ENCODE measurements at places on chromosomes 13 and 19.

- DNase-seq = no peak
Observed at GRCh38 chr19:22807061-22807835, 23.3 kb upstream of the ZNF99 start.

- DNase-seq = no peak
Observed at GRCh38 chr13:89465366-89465765, 1794.2 kb downstream of the SLITRK5 start.

DNA sequence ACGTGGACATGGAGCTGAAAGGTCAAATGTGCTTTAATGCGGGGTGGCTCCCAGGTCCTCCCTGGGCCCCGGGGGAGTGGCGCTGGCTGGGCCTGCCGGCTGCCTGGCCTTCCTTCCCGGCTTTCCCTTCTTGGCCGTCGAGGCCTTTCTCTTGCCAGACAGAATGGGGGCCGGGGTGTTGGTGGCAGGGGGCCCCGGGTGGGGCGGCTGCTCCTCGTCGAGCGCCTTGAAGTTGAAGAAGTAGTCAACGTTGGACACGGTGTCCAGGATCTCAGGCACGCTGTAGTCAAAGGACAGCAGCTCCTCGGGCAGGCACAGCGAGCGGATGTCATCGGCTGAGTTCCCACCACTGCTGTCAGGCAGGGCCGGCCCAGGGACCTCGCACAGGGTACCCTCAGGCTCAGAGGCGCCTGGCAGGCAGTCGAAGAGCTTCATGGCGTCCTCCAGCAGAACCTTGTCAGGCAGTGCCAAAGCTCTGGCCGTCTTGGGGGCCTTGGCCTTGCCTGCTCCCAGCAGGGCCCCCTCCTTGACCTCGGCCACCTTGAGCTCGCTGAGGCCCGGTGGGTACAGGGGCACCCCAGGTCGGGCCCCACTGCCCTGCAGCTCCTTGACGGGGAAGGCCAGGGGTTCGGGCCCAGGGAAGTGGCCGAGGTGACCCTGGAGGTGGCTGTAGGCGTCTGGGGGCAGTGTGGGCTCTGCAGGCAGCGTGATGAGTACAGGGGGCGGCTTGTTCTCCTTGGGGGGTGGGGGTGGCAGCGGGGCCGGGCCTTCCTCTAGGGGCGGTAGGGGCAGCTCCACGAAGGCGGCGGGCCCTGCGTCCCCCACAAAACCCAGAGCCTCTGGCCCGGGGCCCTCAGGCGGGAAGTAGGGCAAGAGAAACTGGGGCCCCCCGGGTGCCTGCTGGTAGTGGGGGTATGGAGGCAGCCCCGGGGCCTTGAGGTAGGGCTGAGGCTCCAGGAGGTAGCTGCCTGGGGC, 1.3 kb downstream of the PRR22 start:
- no peak for DNase-seq

- DNase-seq = no peak
Observed at GRCh38 chr13:108621462-108621861, 7.9 kb upstream of the MYO16 start.

DNA sequence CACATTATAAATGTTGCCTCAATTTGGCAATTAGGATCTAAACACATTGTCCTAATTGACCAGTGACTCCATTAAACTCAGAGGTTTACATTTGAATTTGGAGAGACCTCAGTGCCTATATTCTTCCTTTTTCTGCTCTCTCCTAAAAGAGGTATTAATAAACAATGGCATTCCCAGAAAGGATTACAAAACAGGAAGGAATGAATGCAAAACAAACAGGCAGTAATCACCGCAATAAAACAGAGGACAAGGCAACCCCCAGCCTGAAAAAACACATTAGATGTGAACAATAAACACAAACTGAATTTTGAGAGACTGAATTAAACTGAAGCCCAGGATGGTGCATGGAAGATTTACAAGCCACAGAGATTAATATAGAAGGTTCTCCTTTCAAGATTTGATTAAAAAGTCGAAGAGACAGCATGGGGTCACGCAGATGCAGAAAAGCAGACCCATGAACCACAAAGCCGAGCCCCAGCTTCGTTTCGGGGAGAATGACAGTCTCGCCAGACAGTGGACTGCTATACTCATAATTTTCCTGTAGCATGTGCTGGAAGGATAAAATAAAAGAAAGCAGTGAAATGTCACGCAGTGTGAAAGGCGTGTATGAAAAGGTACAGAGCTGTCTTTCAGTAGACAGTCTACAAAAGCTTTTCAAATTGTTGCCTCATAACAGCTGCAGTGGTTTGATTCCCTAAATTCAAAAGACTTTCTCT, 503.0 kb downstream of the LIG4 start:
- no peak for DNase-seq

- no peak for DNase-seq
Observed at GRCh38 chr19:55390461-55390880, 4.7 kb downstream of the RPL28 start.

- DNase-seq = no peak
Observed at GRCh38 chr13:45226024-45226423, 25.2 kb upstream of the KCTD4 start.

DNA sequence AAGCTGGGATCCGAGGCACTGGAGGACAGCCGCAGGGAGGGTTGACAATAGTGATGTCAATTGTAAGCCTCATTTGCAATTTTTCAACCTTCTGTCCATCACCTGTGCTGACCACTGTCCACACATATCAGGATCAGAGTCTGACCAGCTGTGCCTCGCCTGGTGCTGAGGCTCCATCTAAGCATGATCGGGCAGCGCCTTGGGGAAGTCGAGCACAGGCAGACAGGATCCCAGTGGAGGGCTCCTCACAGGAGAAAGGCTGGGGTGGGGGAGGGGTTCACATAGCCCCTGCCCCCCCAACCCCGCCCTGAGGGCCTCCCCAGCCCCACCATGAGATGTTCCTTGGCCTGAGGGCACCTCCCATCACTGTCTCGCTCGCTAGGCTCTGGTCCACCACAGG, 60.3 kb downstream of the RAB20 start:
- no peak for DNase-seq

DNA sequence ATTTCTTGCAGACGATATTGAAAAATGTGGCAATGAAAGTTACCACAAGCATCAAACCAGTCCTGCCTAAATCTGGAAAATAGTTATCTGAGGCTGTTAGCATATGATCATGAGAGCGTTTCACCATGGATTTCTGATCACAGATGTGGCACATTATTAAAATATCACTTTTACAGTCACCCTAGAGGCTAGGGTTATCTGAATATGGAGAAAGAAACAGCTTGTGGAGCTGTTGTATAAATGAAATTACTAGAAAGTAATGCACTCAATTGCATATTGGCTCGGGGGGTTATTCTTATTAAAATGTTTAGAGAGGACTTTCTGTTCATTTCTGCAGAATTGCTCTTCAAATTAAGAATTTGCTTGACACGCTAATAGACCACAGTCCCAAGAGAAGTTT, 35.6 kb downstream of the ALOX5AP start:
- DNase-seq = no peak

DNA sequence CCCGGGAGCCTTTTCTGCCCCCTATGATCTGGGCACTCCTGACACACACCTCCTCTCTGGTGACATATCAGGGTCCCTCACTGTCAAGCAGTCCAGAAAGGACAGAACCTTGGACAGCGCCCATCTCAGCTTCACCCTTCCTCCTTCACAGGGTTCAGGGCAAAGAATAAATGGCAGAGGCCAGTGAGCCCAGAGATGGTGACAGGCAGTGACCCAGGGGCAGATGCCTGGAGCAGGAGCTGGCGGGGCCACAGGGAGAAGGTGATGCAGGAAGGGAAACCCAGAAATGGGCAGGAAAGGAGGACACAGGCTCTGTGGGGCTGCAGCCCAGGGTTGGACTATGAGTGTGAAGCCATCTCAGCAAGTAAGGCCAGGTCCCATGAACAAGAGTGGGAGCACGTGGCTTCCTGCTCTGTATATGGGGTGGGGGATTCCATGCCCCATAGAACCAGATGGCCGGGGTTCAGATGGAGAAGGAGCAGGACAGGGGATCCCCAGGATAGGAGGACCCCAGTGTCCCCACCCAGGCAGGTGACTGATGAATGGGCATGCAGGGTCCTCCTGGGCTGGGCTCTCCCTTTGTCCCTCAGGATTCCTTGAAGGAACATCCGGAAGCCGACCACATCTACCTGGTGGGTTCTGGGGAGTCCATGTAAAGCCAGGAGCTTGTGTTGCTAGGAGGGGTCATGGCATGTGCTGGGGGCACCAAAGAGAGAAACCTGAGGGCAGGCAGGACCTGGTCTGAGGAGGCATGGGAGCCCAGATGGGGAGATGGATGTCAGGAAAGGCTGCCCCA, 8.5 kb upstream of the CEACAM7 start:
- no peak for DNase-seq

- DNase-seq = no peak
Observed at GRCh38 chr13:96542986-96543385, 451.3 kb downstream of the OXGR1 start.

GRCh38 chr13:95781016-95781415, 104.1 kb downstream of the DNAJC3 start:
- DNase-seq = no peak

GRCh38 chr13:103289681-103290080, 223.5 kb upstream of the SLC10A2 start:
- no peak for DNase-seq

GRCh38 chr13:93222976-93223375, 3.6 kb upstream of the GPC6 start:
- no peak for DNase-seq

DNA sequence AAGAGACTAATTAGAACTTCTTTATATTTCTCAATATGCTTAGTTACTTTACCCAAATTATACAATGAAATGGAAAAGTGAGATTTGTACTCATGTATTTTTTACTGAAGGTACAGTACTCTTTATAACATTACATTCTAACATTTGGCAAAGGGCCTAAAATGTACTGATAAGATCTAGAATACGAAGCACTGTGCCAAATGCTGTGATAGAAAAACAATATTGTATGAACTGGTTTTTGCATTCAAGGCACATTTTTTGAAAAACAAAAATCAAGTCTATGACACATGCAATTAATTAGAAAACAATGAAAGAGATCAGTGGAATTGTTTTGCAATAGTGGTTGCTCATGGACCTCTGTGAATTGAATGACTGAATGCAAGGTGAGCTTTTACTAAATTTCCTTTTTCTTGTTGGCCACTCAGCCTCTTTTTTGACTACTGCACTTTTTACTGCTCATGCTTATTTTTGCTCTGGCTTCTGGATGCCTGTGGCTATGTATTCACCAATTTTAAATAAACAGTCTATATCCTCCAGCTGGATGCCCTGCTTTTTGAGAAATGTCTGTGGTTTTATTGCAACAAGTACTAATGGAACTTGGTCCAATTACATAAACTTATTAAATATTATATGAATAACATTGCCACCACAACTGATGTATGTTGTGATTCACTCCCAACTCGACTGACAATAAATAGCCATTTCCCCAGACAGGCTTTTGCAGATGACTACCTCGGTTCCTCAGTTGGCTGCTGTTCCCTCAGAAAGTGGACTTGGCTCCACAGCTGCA, 41.4 kb upstream of the OBI1 start:
- no peak for DNase-seq

DNA sequence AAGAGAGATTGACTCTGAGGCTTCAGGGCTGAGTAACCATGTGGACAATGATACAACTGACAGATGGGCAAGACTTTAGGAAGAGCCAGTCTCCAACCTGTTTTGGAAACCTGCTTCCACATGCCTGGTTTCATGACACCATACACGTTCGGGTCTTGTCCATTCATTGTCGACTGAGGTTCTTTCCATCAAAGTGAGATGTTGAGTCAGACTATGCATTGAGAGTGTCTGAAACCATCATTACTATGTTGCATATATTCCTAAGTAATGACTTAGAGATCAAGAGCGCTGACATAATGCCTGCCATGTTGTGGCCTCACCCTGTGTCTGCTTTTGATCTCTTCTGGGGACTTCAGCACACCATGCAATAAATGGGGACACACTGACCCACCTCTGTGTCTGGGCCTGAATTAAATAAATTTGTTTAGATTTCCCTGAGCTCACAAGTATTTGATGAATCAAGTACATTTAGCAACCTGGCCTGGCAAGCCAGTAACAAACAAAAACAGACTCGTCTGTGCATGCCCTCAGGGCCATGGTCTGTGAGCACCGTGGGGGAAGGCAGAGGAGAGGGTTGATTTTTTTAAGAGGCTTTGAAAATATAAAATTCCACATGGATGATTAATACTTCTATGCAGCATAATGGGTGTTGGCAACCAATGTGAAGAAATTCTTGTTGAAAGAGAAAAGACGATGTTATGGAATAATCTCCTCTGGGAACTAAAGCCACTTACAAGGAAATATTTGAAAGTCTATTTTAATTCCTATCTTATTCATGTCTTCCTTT, 49.9 kb upstream of the UBAC2 start:
- no peak for DNase-seq

DNA sequence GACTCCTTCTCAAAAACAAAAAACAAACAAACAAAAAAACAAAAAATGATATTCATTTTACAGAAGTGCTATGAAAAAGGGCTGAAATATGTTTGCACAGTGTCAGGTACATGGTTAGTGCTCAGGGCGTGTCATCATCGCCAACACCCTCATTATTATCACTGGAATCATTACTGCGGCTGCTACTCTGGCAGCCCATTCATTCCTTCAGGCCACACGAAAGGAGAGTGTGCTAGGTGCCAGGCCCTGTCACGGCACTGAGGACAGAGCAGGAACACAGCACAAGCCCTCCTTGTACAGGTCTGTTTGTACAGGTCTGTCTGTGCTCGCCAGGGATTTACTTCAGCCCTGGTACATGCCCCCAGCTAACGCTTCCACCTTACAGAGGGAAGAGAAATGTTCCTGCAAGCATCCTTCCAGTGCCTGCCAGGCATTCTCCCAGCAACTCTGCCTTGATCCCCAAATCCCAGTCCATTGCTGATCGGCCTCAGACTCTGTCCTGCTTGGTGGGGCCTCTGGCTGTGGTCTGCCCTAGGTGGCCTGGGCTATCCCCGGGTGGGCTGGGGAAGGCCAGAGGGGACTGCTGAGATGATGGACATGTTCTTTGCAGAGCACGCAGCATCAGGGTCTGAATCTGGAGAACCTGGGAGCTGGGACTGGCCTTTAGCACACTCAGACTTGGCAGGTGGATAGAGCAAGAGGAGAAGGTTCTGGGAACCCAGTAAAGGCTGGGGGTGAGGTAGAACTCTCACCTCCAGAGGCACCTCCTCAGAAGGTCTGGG, 210.7 kb downstream of the URI1 start:
- DNase-seq = no peak
